Fibroblast of villous mesenchyme (primary cell): ENCODE measurements at places on chromosomes 2 and 18. TPM values are rescaled to one million over a fixed set of nuclear protein-coding genes. Genes with fewer than 3 reads are reported as not detected.

The DLX2 gene
- total RNA-seq: under 0.01 TPM in 2 replicates

The GALR1 gene
- total RNA-seq: not detected in 2 replicates

The UGT1A7 gene
- not detected in 2 replicates for total RNA-seq

The CHPF gene
- total RNA-seq: 196 and 201 TPM in 2 replicates
